Esophagus squamous epithelium (tissue), 5 donors: ENCODE measurements at places on chromosomes 5 and 9.

DNA sequence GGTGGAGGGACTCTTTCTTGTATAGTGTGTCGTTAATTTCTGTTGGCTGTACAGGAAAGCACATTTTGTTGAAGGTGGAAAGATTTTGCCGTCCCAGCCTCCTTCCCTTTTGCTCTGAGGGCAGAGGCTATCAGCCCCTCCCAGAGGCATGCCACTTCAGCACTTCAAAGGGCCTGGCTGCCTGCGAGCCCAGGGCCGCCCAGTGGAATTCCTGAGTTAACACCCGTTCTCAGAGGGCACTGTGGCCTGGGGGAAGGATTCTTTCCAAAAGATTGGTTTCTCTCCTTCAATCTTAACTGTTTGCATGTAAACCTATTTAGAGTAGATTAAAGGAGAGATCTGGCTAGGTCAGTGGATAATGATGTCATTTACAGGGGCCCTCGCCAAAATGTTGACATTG, 238.6 kb downstream of the FANCC start:
- DNase-seq: no peak

DNA sequence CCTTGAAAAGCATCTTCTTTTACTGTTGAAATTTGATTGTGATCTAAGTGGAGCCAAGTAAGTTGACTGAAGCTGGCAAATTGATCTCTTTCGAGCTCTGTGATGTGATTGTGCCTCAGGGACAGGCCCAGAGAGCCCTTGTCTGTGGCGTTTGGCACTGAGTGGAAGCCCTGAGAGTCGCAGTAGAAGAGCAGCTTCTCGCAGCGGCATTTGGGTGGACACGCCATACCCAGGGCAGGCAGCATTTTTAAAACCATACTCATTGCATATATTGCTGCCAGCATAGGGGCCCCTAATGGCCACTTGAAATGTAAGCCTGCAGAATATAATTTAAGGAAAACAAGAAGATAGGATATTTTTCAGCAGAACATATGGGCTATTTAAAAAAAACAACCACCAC, 894 bp downstream of the LRRTM2 start:
- DNase-seq: no peak

- DNase-seq: no peak
These were observed 209.3 kb downstream of the ZNF608 start for GRCh38 chr5:124537107-124537506.

GRCh38 chr5:65142016-65142415, 339.7 kb downstream of the ADAMTS6 start:
- DNase-seq: no peak

DNA sequence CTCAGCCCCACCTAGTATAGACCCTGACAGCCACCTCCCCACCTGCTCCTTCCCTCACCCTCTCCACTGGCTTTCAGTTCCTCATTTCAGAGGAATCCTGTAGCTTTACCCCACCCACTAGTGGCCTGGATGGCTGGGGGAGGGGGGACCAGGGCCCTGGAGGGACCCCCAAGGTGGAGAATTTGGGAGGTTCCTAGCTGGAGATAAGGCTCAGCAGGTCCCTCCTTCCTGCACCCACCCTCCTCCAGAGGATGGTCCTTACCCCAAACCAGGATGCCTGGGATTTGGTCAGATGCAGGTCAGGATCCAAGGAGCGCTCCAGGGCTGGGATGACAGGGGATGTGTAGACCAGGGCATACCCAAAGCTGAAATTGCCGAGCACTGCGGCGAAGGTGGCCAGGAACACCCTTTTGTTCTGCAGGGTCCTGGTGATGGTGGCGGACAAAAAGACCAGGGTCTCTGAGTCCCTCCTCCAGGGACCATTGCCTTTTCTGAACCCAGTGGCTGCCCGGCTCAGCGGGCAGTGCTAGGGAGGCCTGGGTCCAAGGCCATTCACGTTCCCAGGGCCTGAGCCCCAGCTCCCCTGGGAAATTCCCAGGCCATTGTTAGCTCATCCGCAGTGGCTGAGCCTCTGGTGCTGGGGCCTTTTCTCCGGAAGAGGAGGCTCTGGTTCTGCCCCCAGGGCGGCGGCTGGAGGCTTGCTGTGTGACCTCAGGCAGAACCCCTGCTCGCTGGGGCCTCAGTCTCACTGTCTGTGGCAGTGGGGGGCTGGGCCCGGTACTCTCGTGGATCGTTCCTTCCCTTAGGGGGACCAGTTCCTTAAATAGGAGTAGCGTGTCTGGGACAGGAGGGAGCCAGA, 678 bp downstream of the SLC2A6 start:
- DNase-seq: no peak

DNA sequence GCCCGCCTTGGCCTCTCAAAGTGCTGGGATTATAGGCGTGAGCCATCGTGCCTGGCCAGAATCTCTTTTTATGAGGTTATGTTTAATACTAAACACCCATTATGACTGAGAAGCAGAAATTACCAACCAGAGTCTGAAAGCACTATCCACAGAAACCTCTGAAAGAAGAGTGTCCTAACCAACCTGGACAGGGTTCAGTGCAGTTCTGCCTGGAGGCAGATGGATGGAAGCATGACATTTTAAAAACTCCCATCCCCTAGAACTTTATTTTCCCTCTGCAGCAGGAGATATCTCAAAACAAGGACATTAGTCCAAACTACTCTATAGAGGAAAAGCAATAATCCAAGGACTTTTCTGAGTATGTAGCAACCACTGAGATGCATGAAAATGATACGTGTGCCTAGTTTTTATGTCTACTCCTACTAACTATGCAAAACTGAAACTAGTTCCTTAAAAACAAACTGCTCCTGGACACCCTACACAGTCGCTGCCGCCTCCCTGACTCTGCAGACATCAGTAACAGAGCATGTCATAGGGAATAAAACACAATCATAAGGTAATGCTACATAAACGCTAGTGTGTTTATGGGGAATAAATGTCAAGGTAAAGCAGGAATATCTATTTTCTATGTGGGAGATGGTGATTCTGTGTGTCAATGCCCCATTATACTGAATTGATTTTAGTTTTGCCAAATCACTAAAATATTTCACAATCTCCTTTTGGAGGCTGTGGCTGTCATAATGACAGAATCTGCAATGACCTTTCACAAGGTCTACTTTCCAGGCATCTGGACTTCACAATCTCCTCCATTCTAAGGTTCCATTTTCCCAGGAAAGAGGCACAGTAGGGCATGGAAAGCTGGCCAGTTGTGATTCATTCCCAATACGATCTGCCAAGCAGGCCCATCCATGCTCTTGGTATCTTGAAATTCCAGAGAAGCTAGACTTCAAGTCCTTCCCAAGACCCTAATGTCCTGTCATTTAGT, 122.8 kb downstream of the SIL1 start:
- no peak for DNase-seq

- DNase-seq: no peak
These were observed 224.8 kb downstream of the MEF2C start for GRCh38 chr5:88657906-88658775.
